ENCODE measurements at places on chromosomes 12 and 14. TPM values are rescaled to one million over a fixed set of nuclear protein-coding genes. Genes with fewer than 3 reads are reported as not detected.

- no peaks in the 10 kb centered on the region for H3K27me3 ChIP-seq
- DNase-seq: no peak
- peaks cover 4% of the 10 kb centered on the region for H3K4me1 ChIP-seq
- H3K27ac ChIP-seq: no peak overlapping the region
- H3K36me3 ChIP-seq: no peaks in the 10 kb centered on the region
These were observed 371.2 kb downstream of the BTG1 start for GRCh38 chr12:91774434-91774921.

GRCh38 chr12:126747530-126748149 is 1519.3 kb upstream of the TMEM132C start:
- DNase-seq: peak; percentile 69
- H3K27ac ChIP-seq: no peak overlapping the region
- no peaks in the 10 kb centered on the region for H3K27me3 ChIP-seq
- H3K36me3 ChIP-seq: no peaks in the 10 kb centered on the region
- H3K4me1 ChIP-seq: no peaks in the 10 kb centered on the region

GRCh38 chr14:101963052-101963451 is 1.3 kb upstream of the DYNC1H1 start:
- H3K4me3 ChIP-seq: no peak overlapping the region
- H3K27ac ChIP-seq: peak overlapping the region; percentile 92
- H3K4me1 ChIP-seq: peaks cover 22% of the 10 kb centered on the region
- DNase-seq: no peak
- H3K27me3 ChIP-seq: no peaks in the 10 kb centered on the region

DNA sequence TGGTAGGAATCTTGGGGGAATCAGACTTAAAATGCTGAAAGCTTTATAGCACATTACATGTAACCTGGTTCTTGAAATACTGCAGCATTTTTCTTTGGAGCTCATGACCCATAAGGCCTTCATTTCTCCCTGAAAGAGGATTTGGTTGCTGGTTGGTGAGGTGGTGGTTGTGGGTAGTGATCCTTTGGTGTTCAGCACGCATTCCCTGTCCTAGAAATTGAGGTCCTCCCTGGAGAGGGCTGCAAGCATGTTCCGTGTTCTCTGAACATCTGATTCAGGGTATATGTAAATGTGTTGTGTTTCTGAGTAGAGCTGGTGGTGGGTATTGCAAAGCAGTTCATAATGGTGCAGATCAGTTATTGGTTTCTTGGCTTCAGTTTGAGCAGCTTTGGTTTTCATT is 2.0 kb downstream of the SCN8A start:
- no peaks in the 10 kb centered on the region for H3K4me1 ChIP-seq
- no peak overlapping the region for H3K27ac ChIP-seq
- no peak for DNase-seq

GRCh38 chr14:100729982-100730381 is 3.3 kb downstream of the DLK1 start:
- peaks cover 23% of the 10 kb centered on the region for H3K27me3 ChIP-seq
- H3K4me1 ChIP-seq: no peaks in the 10 kb centered on the region
- H3K4me3 ChIP-seq: peak overlapping the region; percentile 58
- no peak overlapping the region for H3K27ac ChIP-seq

GRCh38 chr12:124861898-124862676 is 1.6 kb downstream of the SCARB1 start:
- no peak overlapping the region for H3K4me3 ChIP-seq
- no peaks in the 10 kb centered on the region for H3K36me3 ChIP-seq
- DNase-seq: no peak
- H3K4me1 ChIP-seq: no peaks in the 10 kb centered on the region
- H3K27me3 ChIP-seq: no peaks in the 10 kb centered on the region

DNA sequence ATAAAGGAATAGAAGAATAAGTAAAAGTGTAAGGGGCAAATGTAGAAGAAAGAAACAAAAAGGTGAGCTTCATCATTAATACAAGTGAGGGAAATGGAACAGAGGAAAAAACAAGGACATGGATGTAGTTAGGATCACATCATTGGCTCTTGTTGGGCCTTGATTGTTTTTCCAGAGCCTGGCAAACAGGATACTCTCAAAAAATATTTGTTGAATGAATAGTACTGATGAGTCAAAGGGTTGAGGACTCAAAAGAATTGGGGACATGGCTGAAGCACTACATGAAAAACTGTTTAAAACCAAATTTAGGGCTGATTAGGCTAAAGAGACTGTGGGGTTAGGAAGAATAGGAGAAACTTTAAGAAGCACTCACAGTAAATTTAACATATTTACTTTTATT is 11.4 kb upstream of the SRP54 start:
- H3K4me1 ChIP-seq: no peaks in the 10 kb centered on the region
- H3K27me3 ChIP-seq: no peaks in the 10 kb centered on the region
- DNase-seq: no peak
- H3K36me3 ChIP-seq: no peaks in the 10 kb centered on the region
- H3K4me3 ChIP-seq: no peak overlapping the region

DNA sequence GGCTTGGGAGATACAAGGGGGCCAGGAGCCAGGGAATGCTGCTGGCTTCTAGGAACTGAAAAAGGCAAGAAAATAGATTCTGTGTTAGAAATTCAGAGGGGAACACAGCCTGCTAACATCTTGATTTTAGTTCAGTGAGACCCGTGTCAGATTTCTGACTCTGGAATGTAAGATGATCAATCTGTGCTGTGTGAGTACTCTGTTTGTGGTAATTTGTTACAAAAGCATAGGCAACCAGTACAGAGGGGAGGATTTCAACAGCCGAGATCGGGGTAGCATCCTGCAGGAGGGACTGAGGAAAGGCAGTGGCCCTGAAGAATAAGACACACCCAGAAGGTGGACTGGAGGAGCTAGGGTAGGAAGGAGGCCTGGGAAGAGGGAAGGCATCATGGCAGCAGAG is 410.0 kb upstream of the CCDC196 start:
- peaks cover 5% of the 10 kb centered on the region for H3K4me1 ChIP-seq
- H3K36me3 ChIP-seq: no peaks in the 10 kb centered on the region
- no peak overlapping the region for H3K27ac ChIP-seq
- H3K4me3 ChIP-seq: no peak overlapping the region
- no peaks in the 10 kb centered on the region for H3K27me3 ChIP-seq

GRCh38 chr12:24138041-24138440 is 188.6 kb upstream of the SOX5 start:
- H3K4me3 ChIP-seq: no peak overlapping the region
- H3K36me3 ChIP-seq: no peaks in the 10 kb centered on the region
- H3K27me3 ChIP-seq: no peaks in the 10 kb centered on the region

GRCh38 chr14:20799456-20799891 is 3.2 kb downstream of the RNASE1 start:
- no peaks in the 10 kb centered on the region for H3K36me3 ChIP-seq
- DNase-seq: no peak
- H3K4me3 ChIP-seq: no peak overlapping the region
- H3K27me3 ChIP-seq: peaks cover 52% of the 10 kb centered on the region
- no peaks in the 10 kb centered on the region for H3K4me1 ChIP-seq

- H3K4me1 ChIP-seq: no peaks in the 10 kb centered on the region
- no peaks in the 10 kb centered on the region for H3K27me3 ChIP-seq
- H3K4me3 ChIP-seq: no peak overlapping the region
- H3K36me3 ChIP-seq: peaks cover 33% of the 10 kb centered on the region
- no peak for DNase-seq
These were observed 68.8 kb upstream of the TRAF3 start for GRCh38 chr14:102708494-102708893.

- DNase-seq: no peak
- H3K4me1 ChIP-seq: no peaks in the 10 kb centered on the region
- H3K27me3 ChIP-seq: no peaks in the 10 kb centered on the region
- no peak overlapping the region for H3K4me3 ChIP-seq
- no peaks in the 10 kb centered on the region for H3K36me3 ChIP-seq
- no peak overlapping the region for H3K27ac ChIP-seq
These were observed 70.2 kb downstream of the TSPAN11 start for GRCh38 chr12:30996752-30997151.

DNA sequence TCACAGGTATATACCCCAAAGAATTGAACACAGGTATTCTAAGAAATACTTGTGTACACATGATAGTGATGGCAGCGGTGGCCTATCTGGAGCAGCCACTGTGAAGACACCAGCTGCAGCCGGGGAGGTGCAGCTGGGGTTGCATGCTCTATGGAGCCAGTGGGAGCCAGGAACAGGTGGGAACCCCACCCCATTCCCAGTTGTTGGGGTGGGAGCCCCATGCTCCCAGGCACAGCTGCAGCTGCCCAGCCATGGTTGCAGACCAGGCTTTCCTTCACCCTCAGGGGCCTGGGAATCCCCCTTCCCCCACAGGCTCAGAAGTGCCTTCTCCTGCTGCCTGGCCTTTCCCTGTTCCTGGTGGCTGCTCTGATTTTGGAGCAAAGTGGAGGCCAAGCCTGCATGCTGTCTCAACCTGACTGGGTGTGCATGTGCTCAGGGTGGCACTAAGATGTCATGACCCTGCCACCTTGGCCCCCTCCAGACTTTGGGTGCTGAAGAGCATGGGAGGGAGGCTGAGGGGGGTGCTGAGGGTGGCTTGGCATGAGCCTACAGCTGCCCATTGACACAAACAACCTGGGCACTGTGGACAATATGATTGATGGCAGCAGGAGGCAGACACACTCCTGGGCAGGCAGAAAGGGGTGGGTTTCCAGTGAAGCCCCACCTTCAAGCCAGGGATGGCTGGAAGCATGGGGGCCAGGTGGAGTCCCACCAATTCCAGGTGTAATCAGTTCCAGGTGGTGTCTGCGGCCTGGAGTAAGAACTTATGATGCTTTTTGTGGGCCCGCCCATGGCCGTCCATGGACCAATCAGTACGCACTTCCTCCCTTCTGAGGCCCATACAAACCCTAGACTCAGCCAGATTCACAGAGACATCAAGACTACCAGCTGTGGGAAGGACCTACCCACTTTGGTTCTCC is 234.7 kb downstream of the ADGRD1 start:
- H3K4me1 ChIP-seq: no peaks in the 10 kb centered on the region
- no peaks in the 10 kb centered on the region for H3K36me3 ChIP-seq
- no peaks in the 10 kb centered on the region for H3K27me3 ChIP-seq
- no peak overlapping the region for H3K4me3 ChIP-seq
- no peak overlapping the region for H3K27ac ChIP-seq

DNA sequence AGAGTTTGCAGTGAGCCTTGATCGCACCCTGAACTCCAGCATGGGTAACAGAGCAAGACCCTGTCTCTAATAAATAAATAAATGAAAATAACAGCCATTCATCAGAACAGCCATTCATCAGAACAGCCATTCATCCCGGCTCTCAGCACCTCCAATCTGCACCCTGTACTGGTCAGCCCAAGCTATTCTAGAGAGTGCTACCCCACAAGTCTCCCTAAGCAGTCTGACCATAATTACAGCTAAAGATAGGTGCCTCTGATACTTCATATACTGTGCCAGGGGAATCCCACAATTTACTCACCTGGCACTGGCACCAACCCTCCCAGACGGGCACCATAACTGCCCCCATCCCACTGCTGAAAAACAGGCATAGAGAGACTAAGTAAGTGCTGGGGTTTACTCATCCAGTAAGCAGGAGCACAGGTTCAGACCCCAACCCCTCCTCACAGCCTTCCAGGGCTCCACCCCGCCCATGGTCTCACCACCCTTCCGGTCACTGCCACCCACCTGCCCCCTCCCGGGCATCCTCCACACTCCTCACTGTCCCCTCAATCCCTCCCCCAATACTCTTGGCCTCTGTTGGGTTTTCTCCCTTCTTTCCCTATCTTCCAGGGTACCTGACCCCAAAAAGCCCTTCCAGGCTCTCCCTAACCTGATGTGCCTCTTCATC is 15.2 kb upstream of the EIF5 start:
- H3K27ac ChIP-seq: no peak overlapping the region
- H3K27me3 ChIP-seq: no peaks in the 10 kb centered on the region
- H3K4me1 ChIP-seq: no peaks in the 10 kb centered on the region
- H3K36me3 ChIP-seq: no peaks in the 10 kb centered on the region
- no peak overlapping the region for H3K4me3 ChIP-seq

- H3K4me1 ChIP-seq: no peaks in the 10 kb centered on the region
- H3K36me3 ChIP-seq: no peaks in the 10 kb centered on the region
- H3K4me3 ChIP-seq: no peak overlapping the region
- H3K27ac ChIP-seq: no peak overlapping the region
- DNase-seq: no peak
- no peaks in the 10 kb centered on the region for H3K27me3 ChIP-seq
These were observed 267.3 kb upstream of the PDE3A start for GRCh38 chr12:20101046-20101445.

GRCh38 chr12:94769776-94770759 is 119.7 kb upstream of the TMCC3 start:
- no peaks in the 10 kb centered on the region for H3K27me3 ChIP-seq
- H3K27ac ChIP-seq: no peak overlapping the region
- H3K4me3 ChIP-seq: no peak overlapping the region
- H3K36me3 ChIP-seq: no peaks in the 10 kb centered on the region
- DNase-seq: no peak

- H3K36me3 ChIP-seq: no peaks in the 10 kb centered on the region
- no peak overlapping the region for H3K27ac ChIP-seq
- no peak for DNase-seq
- peaks cover 17% of the 10 kb centered on the region for H3K27me3 ChIP-seq
- H3K4me1 ChIP-seq: no peaks in the 10 kb centered on the region
These were observed 42.6 kb upstream of the CHGA start for GRCh38 chr14:92880351-92880750.

- H3K36me3 ChIP-seq: no peaks in the 10 kb centered on the region
- no peak overlapping the region for H3K27ac ChIP-seq
- no peaks in the 10 kb centered on the region for H3K27me3 ChIP-seq
These were observed 69.8 kb downstream of the ATG14 start for GRCh38 chr14:55341781-55342180.

DNA sequence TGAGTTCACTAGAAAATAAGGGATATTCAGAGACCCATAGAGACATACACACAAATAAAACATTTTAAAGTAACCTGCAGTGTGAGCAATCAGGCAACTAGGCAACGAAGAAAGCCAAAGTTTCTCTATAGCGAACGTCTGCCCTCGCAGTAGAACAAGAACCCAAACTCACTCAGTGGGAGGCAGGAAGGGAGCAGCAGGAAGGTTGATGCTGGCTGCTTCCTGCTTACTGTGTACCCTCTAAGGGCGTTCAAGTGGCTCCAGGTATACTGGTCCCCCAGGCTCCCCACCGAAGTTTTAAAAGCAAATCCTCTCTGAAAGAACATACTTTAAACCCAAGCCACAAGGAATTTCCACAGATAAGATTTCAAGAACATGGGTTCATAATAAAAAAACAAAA is 249.3 kb downstream of the FOXN3 start:
- DNase-seq: no peak
- H3K4me1 ChIP-seq: no peaks in the 10 kb centered on the region
- no peak overlapping the region for H3K27ac ChIP-seq

MGP gene
- 109 TPM for polyA plus RNA-seq

LRRC10 gene
- not detected for polyA plus RNA-seq

IQSEC3 gene
- polyA plus RNA-seq: 0.08 TPM

PTHLH gene
- polyA plus RNA-seq: 29.1 TPM

GZMH gene
- polyA plus RNA-seq: not detected

TRHDE gene
- 1.1 TPM for polyA plus RNA-seq

TMEM121 gene
- polyA plus RNA-seq: 9.1 TPM
